ENCODE measurements at places on chromosomes 4 and X. TPM values are rescaled to one million over a fixed set of nuclear protein-coding genes. Genes with fewer than 3 reads are reported as not detected.

PRKX gene
- 61.2 TPM for total RNA-seq

CCDC158 gene
- not detected for total RNA-seq

ART3 gene
- total RNA-seq = 0.42 TPM

SSX2B gene
- 0.10 TPM for total RNA-seq

LGI2 gene
- 3.1 TPM for total RNA-seq

MEPE gene
- total RNA-seq = not detected

ING2 gene
- total RNA-seq = 12.0 TPM

TLR1 gene
- not detected for total RNA-seq

ODAM gene
- total RNA-seq = not detected

HELT gene
- total RNA-seq = 0.96 TPM

EMCN gene
- not detected for total RNA-seq

TCP11X1 gene
- total RNA-seq = 0.28 TPM

CT45A10 gene
- 3.6 TPM for total RNA-seq

DEFB131A gene
- total RNA-seq = not detected
